ENCODE measurements at places on chromosomes 16 and 17. TPM values are rescaled to one million over a fixed set of nuclear protein-coding genes. Genes with fewer than 3 reads are reported as not detected.

Gene GINS2
- 1.6 TPM for total RNA-seq

Gene OR3A1
- total RNA-seq, result not detected

Gene SLC35G6
- not detected for total RNA-seq

Gene IL34
- total RNA-seq, result 29.3 TPM
